Progenitor cell of endocrine pancreas (in vitro differentiated cells): ENCODE measurements at places on chromosomes 7 and 10. TPM values are rescaled to one million over a fixed set of nuclear protein-coding genes. Genes with fewer than 3 reads are reported as not detected.

GRCh38 chr10:71999360-72000072, 35.3 kb downstream of the CHST3 start:
- DNase-seq: no peak

DNA sequence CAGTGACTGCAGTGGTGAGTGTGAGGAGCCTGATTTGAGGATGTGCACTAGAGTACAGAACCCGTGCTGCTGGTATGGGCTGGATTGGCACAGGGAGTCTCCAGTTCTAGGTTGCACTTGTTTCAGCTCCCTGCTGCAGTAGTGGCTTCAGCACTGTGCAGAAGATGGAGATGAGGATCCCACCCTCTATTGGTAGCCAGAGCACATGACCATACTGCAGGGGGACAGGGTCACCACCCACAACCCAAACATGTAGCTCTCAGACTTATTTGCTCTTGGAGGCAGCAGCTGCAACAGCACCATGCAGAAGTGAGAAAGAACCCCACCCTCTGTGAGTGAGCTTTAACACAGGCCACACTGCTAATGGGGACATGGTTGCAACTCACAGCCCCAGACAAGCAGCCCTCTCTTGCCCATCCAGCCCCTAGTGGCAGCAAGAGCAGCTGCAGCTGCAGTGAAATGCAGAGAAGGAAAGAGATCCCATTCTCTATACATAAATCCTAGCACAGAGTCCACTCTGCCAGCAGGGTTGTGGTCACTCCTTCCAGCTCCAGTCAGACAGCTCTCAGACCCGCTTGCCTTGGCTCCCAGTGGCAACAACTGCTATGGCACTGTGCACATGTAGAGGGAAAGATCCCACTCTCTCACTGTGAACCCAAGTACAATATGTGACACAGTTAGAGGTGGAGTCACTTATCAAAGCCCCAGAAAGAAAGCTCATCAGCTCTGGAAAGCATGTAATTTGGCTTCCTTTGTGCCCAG, 51.4 kb upstream of the SCIN start:
- no peak for DNase-seq

DNA sequence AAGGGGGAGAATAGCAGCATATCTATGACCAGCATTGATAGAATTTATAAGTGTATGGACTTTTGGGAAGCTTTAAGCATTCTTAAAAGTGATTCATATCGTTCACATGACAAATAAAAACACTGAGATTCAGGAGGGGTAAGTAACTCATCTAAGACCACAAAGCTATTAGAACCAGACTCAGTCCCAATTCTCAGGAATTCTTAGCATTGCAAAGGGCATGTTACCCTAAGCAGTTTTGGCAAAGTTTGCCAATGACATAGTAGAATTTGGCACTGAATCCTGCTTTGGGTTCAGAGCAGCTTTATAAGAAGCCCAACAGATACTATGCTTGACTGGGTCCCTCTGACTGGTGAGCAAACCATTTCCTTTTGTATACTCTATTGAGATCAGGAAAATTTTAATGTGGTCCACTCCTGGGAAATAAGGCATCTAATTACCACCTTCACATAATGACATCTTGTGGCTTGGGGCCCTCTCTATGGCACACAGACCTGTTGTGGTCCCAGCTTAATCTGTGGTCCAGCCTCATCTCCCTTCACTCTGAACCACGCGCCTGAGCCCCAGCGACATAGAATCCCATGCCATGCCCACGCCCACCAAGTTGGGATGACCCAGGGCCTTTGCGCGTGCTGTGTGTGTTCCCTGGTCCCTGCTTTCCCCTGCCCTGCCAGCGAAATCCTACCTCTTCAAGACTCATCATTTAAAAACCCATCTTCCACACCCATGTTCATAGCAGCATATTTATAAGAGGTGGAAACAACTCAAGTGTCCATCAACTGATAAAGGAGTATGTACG, 37.5 kb upstream of the DOCK1 start:
- DNase-seq: no peak

DNA sequence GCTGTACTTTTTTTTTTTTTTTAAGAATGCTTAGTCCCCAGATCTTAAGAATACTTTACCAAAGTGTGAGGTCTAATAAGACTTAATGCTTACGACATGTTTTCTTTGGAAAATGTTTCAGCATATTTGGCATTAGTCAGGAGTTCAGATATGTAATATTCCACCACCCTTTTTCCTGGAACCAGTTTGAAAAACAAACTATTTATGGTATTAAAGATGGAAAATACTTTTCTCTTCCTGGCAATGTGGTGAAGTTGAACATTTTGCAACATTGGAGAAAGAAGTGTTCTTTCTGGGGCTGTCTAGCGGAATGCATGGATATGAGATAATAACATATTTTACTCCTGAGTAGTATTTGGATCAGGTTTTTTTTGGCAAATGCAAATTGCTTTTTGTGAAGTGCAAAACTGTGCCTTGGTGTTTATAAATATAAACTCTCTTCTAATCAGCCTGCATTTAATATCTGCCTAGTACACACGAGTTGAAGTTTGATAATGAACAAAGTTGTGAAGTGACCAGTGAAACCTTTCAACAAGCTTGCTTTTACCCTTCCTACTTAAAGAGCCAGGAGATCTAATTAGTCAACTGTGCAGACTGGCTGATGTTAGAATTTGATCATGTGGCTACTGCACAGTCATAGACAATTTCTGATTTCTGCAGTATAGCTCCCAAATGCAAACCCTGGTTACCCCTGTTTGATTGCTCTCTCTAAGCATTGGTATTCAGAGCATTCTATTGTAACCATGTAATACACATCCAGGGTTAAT, 20.9 kb downstream of the MAP3K8 start:
- no peak for DNase-seq

DNA sequence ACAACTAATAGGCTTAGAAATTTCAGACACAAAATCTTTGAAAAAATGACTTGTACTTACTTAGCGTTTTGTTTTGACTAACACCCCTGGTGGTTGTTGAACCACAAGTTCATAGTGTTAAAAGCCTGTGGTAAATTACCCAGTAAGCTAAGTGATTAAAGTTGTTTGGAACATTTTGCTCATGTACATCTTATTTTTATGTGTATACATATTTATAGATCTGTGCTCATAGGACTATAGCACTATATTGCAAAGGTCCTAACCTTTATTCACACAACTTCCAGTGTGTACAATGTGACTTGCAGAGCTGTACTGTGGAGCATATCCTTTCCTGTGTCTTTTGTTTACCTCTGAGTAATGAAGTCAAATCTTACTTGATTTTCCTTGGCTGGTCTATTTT, 79.6 kb downstream of the BMPR1A start:
- no peak for DNase-seq

DNA sequence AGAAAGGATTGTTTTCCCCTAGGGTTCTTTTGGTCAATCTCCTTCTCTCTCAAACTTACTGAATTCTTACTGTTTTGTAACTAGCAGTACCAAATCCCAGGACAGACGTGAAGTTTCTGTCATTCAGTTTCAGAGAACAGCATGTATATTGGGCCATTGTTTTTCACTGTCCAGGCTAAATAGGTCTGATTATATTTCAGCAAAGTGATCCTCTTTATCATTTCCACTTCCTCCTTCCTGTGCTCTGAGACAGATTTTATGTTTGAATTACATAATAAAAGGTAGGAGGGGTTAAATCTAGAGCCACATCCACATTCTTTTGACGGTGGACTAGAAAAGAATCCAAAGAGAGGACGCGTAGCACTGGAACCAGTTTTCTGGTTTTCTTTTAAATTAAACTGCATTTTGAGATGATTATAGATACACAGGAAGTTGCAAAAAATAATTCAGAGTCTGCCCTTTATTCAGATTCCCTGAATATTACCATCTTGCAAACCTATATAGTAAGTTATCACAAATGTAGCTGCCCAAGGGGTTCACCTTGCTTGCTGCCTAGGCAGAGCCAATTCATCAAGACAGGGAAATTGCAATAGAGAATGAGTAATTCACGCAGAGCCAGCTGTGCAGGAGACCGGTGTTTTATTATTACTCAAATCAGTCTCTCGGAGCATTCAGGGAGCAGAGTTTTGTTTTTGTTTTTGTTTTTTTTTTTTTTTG, 40.1 kb downstream of the AKR1E2 start:
- no peak for DNase-seq

- no peak for DNase-seq
Observed at GRCh38 chr7:137685433-137686164, 161.2 kb downstream of the DGKI start.

DNA sequence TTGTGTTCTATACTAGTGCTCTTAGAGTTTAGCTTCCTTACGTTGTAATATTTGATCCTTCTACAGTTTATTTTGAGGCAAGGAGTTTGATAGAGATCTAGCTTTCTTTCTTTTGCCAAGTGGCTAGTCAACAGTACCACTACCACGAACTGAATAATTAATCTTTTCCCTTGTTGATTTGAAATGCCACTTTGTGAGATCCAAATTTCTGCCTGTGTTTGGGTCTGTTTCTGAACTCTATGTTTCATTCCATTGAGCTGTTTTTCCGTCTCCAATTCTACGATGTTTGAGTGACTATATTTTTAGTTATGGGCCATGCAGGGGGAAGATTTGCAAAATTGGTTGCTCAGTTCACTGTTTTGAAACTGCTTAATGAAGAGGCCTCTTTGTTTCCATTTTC, 134.7 kb downstream of the KIAA1217 start:
- no peak for DNase-seq

- no peak for DNase-seq
Observed at GRCh38 chr7:85851571-85852193, 664.8 kb upstream of the SEMA3D start.

- DNase-seq: no peak
Observed at GRCh38 chr10:75807456-75807855, 376.0 kb downstream of the LRMDA start.

DNA sequence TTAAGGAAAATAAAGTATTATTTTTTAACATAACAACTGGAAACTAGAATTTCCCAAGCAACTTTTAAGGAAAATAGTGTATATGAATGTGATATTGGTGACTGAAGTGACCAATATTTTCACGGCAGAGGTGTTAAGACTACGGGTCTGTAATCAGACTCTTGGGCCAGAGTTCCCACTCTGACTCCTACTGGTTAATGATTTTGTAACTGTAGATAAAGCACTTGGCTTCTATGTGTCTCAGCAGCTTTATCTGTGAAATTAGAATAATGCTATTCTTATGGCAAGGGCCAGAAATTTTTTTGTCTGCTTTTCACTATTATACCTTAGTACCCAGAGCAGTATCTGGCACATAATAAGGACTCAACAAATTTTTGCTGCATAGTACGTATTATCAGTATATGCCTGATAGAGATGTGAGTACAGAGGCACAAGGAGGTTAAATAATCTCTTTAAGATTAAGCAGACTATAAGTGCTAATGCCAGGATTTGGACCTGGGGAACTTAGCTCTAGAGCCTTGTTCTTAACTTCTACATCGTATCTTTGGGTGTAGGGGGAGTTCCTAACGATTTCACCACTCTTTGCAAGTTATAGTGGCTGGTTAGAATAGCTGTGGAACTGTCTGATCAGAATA, 186.1 kb upstream of the SLC26A5 start:
- no peak for DNase-seq

DNA sequence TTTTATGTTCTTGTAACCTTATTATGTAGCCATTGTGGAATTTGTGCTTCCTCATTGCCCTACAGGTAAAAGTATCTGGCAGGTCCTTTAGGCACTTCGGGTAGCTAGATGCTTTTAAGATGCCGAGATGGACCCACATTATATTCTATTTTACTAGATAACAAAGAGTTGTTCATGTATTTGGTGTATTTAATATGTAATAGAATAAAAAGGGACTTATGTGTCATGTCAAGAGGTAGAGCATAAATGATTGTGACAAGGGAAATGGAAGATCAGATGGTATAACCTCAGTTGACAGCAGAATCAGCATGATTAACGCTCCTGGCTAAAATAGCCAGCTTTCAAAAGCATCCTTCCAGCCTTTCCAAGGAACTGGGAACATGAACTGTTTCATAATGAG, 50.6 kb downstream of the NPY start:
- no peak for DNase-seq

DNA sequence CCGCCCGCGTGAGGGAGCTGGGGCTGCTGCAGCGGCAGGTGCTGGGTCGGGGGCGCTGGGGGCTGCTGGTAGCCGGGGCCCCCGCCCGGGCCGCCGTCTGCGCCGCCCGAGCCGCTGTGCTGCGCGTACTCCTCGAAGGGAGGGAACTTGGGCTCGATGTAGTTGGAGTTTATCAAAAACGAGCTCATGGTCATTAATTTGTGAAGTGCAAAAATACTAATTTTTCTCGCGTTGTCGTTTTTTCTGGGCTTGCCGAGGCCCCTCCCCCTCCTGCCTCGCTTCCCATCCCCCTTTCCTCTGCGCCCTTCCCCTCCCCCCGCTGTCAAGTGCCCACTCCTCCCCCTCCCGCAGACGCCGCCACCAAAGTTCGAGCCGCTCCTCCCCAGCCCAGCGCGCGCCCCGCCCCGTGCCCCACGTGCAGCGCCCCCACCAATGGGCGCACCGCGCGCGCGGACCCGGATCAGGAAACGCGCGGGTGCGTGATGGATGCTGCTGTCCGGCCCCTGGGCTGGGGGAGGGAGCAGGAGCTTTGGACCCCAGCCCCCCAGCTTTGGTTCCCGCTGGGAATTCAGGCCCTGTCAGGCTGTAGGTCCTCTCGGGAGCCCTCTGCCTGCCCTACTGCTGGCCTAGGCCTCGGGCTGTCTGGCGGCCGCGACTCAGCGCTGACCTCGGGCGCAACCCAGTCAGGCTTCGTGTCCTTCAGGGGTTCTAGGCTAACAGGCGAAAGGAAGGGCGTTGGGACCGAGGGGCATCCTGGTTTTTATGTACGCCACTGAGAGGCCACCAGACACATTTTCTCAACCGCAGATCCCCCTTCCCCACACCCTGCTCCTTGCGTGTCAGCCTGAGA, at the start of gene HOXA4:
HOXA4 (minus strand) TSS at position 218 of the 850 bp plus-strand sequence; CDS start at position 194, 24 bp downstream.
- DNase-seq: peak; percentile 91

DNA sequence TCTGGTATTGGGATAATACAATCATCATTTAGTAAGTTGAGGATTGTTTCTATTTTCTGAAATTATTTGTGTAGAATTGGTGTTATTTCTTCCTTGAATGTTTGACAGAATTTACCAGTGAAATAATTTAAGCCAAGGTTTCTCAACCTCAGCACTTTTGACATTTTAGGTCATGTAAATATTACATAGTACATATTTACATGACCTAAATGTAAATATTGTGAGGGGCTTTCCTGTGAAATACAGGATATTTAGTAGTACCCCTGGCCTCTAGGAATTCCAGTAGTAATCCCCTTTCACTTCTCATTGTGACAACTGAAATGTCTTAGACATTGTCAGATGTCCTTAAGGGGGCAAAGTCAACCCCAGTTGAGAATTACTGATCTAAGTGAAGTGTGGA, 59.8 kb downstream of the TBC1D12 start:
- DNase-seq: no peak

DNA sequence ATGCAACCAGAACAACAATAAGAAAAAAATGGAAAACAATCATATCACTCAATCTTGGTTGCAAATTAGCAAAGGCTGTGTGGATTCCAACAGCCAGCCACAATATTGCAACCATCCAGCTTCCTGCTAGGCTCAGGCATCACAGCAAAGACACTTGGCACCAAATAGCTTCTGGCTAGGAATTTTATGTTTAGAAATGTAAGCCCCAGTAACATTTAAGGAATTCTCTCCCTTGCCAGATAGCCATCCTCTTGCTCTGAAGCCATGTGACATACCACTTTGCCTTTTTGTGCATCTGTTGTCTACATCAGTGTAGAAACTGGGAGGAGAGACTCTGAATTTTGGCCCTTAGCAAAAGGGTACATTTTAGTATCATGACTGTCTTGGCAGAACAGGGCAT, 22.2 kb downstream of the MKX start:
- no peak for DNase-seq

Gene GHRHR
- not detected in 2 replicates for total RNA-seq

Gene ZMYND11
- 69.2 and 74.4 TPM in 2 replicates for total RNA-seq

Gene ARMS2
- total RNA-seq: not detected in 2 replicates

Gene BUD31
- total RNA-seq: 97.2 and 102 TPM in 2 replicates

Gene TRDMT1
- total RNA-seq: 10.4 and 14.3 TPM in 2 replicates

Gene C10orf95
- total RNA-seq: 0.73 and 0.77 TPM in 2 replicates

Gene PDE1C
- 1.0 and 1.7 TPM in 2 replicates for total RNA-seq

Gene PNLIP
- total RNA-seq: not detected in 2 replicates
